GM23248 (cell line): ENCODE measurements at places on chromosomes 7 and 10. TPM values are rescaled to one million over a fixed set of nuclear protein-coding genes. Genes with fewer than 3 reads are reported as not detected.

GRCh38 chr10:93352638-93353383, 129.3 kb downstream of the MYOF start:
- H3K4me1 ChIP-seq: no peaks in the 10 kb centered on the region
- no peaks in the 10 kb centered on the region for H3K27me3 ChIP-seq
- H3K36me3 ChIP-seq: peaks cover 95% of the 10 kb centered on the region
- H3K27ac ChIP-seq: no peak overlapping the region

Gene GIMAP8
- not detected in 2 replicates for polyA plus RNA-seq

Gene TUBB8
- not detected in 2 replicates for polyA plus RNA-seq

GRCh38 chr7:54678763-54679489, 80.1 kb downstream of the SEC61G start:
- no peak overlapping the region for H3K4me3 ChIP-seq
- no peaks in the 10 kb centered on the region for H3K4me1 ChIP-seq
- no peaks in the 10 kb centered on the region for H3K36me3 ChIP-seq
- peaks cover 23% of the 10 kb centered on the region; the same call in 1 of the 2 replicates for H3K27me3 ChIP-seq
- H3K27ac ChIP-seq: no peak overlapping the region
- no peak for DNase-seq

Gene ASZ1
- polyA plus RNA-seq: not detected in 2 replicates

- no peak overlapping the region for H3K4me3 ChIP-seq
- H3K27me3 ChIP-seq: no peaks in the 10 kb centered on the region
- DNase-seq: no peak
- H3K36me3 ChIP-seq: no peaks in the 10 kb centered on the region
- peaks cover 13% of the 10 kb centered on the region for H3K4me1 ChIP-seq
- H3K27ac ChIP-seq: no peak overlapping the region
Measured at GRCh38 chr7:74599244-74599643, 58.3 kb upstream of the GTF2I start.

Gene ZCWPW1
- 3.6 and 4.2 TPM in 2 replicates for polyA plus RNA-seq

Gene C7orf33
- polyA plus RNA-seq: not detected in 2 replicates

- H3K36me3 ChIP-seq: no peaks in the 10 kb centered on the region
- no peak overlapping the region for H3K27ac ChIP-seq
- H3K4me3 ChIP-seq: no peak overlapping the region
Measured at GRCh38 chr10:123642293-123642692, 23.9 kb upstream of the GPR26 start.

Gene FAM180A
- polyA plus RNA-seq: 50.3 and 52.5 TPM in 2 replicates

- H3K27ac ChIP-seq: no peak overlapping the region
- no peak overlapping the region for H3K4me3 ChIP-seq
- no peaks in the 10 kb centered on the region for H3K36me3 ChIP-seq
- H3K4me1 ChIP-seq: no peaks in the 10 kb centered on the region
- no peak for DNase-seq
Measured at GRCh38 chr10:44907556-44907955, 3.6 kb upstream of the TMEM72 start.

Gene ZNF727
- polyA plus RNA-seq: not detected in 2 replicates

Gene DGKI
- polyA plus RNA-seq: 5.1 and 5.4 TPM in 2 replicates

DNA sequence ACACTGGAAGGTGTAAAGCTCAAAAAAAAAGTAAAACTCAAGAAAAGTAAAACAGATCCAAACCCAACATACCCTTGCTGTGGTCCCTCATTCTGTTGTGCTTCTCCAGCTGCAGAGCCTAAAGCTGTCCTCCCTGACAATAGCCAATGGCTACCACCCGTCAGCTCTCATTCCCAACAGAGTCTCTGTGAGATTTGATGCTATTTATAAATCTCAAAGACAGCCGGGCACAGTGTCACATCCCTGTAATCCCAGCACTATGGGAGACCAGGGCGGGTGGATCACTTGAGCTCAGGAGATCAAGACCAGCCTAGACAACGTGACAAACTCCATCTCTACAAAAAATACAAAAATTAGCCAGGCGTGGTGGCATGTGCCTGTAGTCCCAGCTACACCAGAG, 116.0 kb downstream of the KMT2E start:
- 0 out of 2 replicates have a peak, but pooled peaks cover 4% of the 10 kb centered on the region for H3K36me3 ChIP-seq
- DNase-seq: no peak
- no peak overlapping the region for H3K4me3 ChIP-seq

DNA sequence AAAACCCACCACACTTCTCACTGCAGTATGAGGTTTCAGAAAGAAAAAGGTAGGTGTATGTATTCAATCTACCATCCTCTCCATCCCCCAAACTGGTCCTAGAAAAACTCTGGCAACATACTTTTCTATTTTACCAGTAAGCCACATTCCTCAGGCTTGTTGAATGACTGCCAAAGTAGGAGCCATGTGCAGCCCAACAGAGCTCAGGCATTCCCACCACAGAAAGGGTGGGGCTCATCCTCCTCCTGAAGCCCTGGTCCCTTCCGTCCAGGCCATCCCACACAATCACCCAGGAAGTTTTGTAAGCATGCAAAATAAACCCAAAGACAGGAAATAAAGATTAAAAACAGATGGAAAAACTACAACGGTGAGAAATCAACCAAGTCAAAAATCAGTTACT, 57.2 kb downstream of the MAD1L1 start:
- H3K27ac ChIP-seq: peak overlapping the region; percentile 90
- H3K4me3 ChIP-seq: peak overlapping the region; percentile 41
- peak; percentile 97 for DNase-seq

- H3K27ac ChIP-seq: no peak overlapping the region
- peaks cover 35% of the 10 kb centered on the region for H3K4me1 ChIP-seq
- no peak overlapping the region for H3K4me3 ChIP-seq
Measured at GRCh38 chr7:80089366-80089765, 45.3 kb upstream of the GNAI1 start.

GRCh38 chr10:36759141-36759805, 366.1 kb upstream of the ANKRD30A start:
- peak overlapping the region; percentile 74 for H3K27ac ChIP-seq
- H3K27me3 ChIP-seq: no peaks in the 10 kb centered on the region
- DNase-seq: peak; percentile 94
- peaks cover 26% of the 10 kb centered on the region for H3K4me1 ChIP-seq
- H3K4me3 ChIP-seq: peak overlapping the region; percentile 18; the same call in 1 of the 2 replicates

GRCh38 chr7:45394117-45394708, 180.0 kb upstream of the ADCY1 start:
- no peak overlapping the region for H3K4me3 ChIP-seq
- no peaks in the 10 kb centered on the region; the same call in 1 of the 2 replicates for H3K27me3 ChIP-seq
- no peaks in the 10 kb centered on the region for H3K4me1 ChIP-seq
- no peak overlapping the region for H3K27ac ChIP-seq

GRCh38 chr10:86113501-86113900, 253.1 kb downstream of the GRID1 start:
- no peak for DNase-seq
- H3K4me1 ChIP-seq: no peaks in the 10 kb centered on the region
- H3K27ac ChIP-seq: no peak overlapping the region
- no peak overlapping the region for H3K4me3 ChIP-seq
- no peaks in the 10 kb centered on the region for H3K27me3 ChIP-seq

DNA sequence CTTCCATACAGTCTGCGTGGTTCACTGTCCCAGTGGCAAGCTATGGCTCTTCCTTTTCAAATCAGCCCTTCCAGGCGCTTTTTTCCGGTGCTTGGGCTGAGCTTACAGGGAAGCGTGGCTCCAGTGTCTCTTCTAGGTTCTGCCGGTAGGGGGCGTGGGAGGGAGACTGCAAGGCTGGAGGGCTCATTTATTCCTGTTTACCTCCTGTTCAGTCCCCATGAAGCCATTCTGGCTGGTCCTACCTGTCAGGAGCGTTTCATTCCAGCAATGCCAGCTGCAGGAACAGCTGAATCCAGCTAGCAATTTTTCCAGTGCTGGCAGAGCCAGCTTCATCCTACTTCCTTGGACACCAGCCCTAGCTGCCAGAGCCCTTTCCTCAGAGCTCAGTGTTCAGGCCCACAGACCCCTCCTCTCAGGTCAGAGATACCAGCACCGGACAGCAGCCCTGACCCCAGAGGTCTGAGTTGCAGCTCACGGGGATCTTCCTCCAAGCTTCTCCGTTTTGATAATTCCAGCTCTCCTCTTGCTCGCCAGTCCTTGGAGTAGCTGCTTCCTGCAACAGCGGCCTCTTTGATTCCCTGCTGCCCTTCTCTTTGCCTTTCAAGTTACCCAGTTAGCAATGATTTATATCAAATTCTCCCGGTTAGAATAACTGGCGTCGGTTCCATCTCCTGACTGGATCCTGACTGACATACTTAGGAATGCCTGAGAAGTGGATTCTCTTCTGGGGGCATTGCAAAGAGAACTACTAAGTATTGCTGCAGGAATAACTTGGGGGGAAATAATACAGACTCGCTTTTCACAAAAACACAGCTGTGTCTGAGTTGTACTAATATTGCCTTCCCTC, 129.8 kb downstream of the FRMD4A start:
- no peaks in the 10 kb centered on the region for H3K4me1 ChIP-seq
- H3K27ac ChIP-seq: no peak overlapping the region
- no peak for DNase-seq

Gene C10orf143
- 4.2 and 5.4 TPM in 2 replicates for polyA plus RNA-seq

- no peak overlapping the region for H3K27ac ChIP-seq
- H3K27me3 ChIP-seq: no peaks in the 10 kb centered on the region
- H3K36me3 ChIP-seq: no peaks in the 10 kb centered on the region
- H3K4me3 ChIP-seq: no peak overlapping the region
Measured at GRCh38 chr7:33698692-33699128, 206.6 kb upstream of the BMPER start.

DNA sequence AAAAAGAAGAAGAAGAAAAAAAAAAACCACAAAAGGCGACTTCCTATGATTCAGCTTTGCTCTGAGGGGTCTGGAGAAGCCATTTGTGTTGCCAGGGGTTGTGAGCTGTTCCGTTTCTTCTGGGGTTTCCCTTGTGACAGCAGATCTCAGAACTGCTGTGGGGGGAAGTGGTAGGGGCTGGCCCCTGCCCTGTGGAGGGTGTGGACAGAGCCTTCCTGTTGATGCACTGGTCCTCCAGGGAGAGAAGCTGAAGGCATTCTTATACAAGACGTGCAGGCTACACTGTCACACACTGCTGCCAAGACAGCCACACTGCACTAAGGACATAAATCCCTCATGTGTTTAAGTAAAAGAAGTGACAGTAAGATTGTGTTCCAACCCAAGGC, 17.3 kb upstream of the CSGALNACT2 start:
- no peaks in the 10 kb centered on the region for H3K36me3 ChIP-seq
- no peak for DNase-seq
- no peaks in the 10 kb centered on the region for H3K4me1 ChIP-seq
- H3K27ac ChIP-seq: no peak overlapping the region
- no peak overlapping the region for H3K4me3 ChIP-seq
- H3K27me3 ChIP-seq: no peaks in the 10 kb centered on the region; the same call in 1 of the 2 replicates

Gene SPDYE2
- polyA plus RNA-seq: 0.20 and 0.59 TPM in 2 replicates

Gene CEP55
- polyA plus RNA-seq: 14.9 and 16.8 TPM in 2 replicates
